ENCODE measurements at places on chromosomes 1 and 21. TPM values are rescaled to one million over a fixed set of nuclear protein-coding genes. Genes with fewer than 3 reads are reported as not detected.

GRCh38 chr1:234078143-234078542 lies 173.7 kb downstream of the SLC35F3 start:
- no peaks in the 10 kb centered on the region for H3K36me3 ChIP-seq
- H3K27me3 ChIP-seq, result peaks cover 10% of the 10 kb centered on the region
- DNase-seq, result no peak
- no peak overlapping the region for H3K4me3 ChIP-seq

The ITSN1 gene
- total RNA-seq, result 3.1 TPM

The OR2L5 gene
- total RNA-seq, result 0.23 TPM

GRCh38 chr1:207941665-207942064 lies 30.7 kb upstream of the CD34 start:
- no peaks in the 10 kb centered on the region for H3K36me3 ChIP-seq
- no peak overlapping the region for H3K27ac ChIP-seq
- no peak for DNase-seq
- H3K27me3 ChIP-seq, result peaks cover 12% of the 10 kb centered on the region
- H3K4me1 ChIP-seq, result no peaks in the 10 kb centered on the region
- no peak overlapping the region for H3K4me3 ChIP-seq

DNA sequence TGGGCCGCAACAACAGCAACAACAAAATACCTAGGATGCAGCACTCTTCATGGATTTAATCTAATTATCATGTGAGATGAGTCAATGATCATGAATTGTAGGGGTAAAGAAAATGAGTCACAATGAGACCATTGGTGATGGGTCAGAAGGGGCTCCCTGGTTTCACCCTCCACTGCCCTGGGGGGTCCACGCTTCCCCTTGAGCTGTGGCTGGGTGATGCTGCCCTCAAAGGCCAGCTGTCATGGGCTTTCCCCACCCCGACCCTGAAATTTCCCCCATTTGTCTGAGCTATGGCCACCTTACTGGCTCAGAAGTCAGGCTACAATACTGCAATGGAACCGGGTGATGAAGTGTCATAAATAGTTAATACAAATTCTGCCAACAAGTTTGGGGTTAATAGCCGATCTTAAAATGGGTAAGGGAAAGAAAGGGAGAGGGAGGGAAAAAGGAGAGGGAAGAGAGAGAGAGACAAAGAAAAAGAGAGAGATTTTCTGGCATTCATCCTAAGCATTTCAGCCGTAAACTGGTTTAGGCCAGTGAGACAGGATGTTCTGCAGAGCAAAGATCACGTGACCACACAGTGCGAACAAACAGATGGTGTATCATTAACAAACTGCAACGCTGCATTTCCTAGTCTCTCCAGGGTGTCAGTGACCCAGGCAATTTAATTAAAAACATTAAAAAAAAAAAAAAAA lies 143.4 kb upstream of the ERRFI1 start:
- H3K4me3 ChIP-seq, result peak overlapping the region; percentile 58
- H3K36me3 ChIP-seq, result no peaks in the 10 kb centered on the region
- no peaks in the 10 kb centered on the region for H3K27me3 ChIP-seq
- H3K4me1 ChIP-seq, result peaks cover 16% of the 10 kb centered on the region
- peak; percentile 74 for DNase-seq
- H3K27ac ChIP-seq, result peak overlapping the region; percentile 94

- no peak for DNase-seq
- peaks cover 36% of the 10 kb centered on the region for H3K36me3 ChIP-seq
- H3K4me1 ChIP-seq, result peaks cover 43% of the 10 kb centered on the region
- peak overlapping the region; percentile 77 for H3K27ac ChIP-seq
These were observed 1.7 kb downstream of the ALDH9A1 start for GRCh38 chr1:165696625-165697100.

GRCh38 chr1:56267611-56268010 lies 311.8 kb downstream of the PLPP3 start:
- no peak overlapping the region for H3K4me3 ChIP-seq
- H3K27ac ChIP-seq, result no peak overlapping the region
- DNase-seq, result no peak
- H3K4me1 ChIP-seq, result no peaks in the 10 kb centered on the region
- no peaks in the 10 kb centered on the region for H3K36me3 ChIP-seq

DNA sequence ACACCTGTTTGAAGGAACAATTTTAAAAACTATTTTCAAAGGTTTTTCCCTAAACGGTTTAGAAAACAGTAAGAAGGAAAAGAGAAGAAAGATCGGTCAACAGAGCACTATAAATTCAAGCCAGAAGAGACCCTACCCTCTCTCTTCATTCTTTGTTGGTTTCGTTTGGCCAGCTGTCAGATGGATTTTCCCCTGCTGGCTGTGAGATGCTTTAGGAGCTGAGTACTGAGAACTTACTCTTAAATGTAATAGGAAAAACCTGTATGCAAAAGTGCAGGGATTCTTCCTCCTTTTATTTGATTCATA lies 1.3 kb upstream of the TXNIP start:
- no peaks in the 10 kb centered on the region for H3K27me3 ChIP-seq
- peaks cover 38% of the 10 kb centered on the region for H3K36me3 ChIP-seq
- DNase-seq, result no peak
- H3K27ac ChIP-seq, result peak overlapping the region; percentile 96
- peaks cover 37% of the 10 kb centered on the region for H3K4me1 ChIP-seq

DNA sequence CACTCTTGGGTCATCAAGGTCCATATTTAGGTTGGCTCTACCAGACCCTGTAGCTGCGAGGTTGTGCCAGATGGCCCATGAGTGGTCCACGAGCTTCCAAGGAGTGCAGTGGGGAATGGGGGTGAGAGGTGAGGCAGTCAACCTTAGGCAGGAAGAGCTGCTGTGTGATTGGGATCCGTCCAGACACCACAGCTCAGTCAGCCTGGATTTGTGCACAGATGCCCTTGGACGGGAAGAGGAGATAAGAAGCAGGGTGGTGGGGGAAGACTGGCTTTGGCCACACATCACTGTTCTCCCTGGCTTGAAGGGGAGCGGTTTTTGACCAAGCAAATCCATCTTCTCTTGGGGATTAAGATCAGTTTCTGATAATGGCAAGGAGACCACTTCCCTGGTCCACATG lies 130.6 kb downstream of the IGSF21 start:
- H3K4me3 ChIP-seq, result no peak overlapping the region
- no peaks in the 10 kb centered on the region for H3K4me1 ChIP-seq
- no peak overlapping the region for H3K27ac ChIP-seq
- DNase-seq, result no peak
